ENCODE measurements at places on chromosomes 12 and 14.

DNA sequence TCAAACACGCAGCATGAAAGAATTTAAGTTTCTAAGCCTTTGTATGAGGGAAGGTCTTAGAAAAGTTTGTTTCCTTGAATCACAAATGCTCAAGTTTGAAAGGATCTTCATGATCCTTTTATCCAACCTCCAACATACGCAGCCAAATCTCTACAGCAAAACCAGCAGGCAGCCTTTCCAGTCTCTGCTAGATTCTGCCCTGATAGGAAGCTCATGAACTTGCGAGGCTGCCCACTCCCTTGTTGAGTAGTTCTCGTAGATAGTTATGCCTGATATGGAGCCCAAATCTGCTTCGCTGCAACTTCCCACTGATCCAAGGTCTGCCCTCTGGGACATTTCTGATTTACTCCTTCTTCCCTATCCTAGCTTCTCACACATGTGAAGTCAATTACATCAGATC, 272.9 kb downstream of the EGLN3 start:
- DNase-seq: no peak

DNA sequence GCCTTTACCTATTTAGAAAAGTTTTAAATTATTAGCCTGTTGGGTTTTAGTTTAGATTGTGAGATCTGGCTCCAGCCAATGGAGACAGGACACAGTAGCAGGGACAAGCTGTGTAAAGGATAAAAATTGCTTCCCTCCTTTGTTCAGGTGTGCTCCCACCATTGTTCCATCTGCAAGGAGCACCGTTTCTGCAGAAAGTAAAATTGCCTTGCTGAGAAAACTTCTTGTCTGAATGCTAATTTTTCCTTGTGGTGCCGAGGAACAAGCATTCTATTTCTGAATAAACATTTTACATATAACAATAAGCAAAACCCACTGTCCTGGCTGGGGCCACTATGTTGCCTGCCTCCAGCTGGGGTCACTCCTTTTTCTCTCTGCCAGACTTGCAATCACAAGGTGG, 72.7 kb upstream of the ZFP36L1 start:
- no peak for DNase-seq

GRCh38 chr14:94622653-94623421, 10.6 kb downstream of the SERPINA3 start:
- DNase-seq: no peak

DNA sequence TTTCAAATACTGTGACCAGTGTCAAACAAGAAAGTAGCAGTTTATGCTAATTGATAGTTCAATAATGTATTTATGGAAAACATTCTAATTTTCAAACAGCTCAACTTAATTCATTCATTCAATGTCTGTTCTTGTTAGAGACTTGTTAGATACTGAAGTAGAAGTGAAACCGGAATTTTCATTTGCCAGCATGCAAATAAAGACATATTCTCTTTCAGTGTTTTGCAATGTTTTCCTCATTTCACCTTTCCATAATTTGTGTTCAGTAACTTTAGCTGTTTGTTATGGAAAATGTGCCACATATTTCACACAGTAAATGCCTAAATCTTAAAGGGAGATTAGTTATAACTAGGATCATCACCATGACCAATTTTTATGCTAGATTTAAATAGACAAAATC, 21.2 kb downstream of the TAS2R50 start:
- DNase-seq: no peak

GRCh38 chr14:101126731-101127130, 223.2 kb upstream of the RTL1 start:
- no peak for DNase-seq

DNA sequence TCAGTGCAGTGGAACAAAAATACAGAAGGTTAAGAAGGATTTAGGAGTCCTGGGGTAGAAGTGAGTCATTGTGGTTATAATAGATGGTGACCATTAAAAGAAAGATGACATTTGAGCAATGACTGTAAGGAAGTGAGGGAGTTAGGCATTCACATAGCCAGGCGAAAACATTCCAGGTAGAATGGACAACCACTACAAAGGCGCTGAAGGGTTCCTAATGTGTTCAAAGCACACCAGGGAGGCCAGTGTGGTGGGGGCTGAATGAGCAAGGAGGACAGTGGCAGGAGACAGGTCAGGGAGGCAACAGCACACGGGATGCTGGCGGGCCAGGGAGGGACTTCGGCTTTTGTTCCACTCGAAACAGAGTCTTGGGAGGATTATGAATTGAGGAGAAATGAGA, 129.9 kb downstream of the NPAS3 start:
- DNase-seq: no peak

- no peak for DNase-seq
Observed at GRCh38 chr12:113208041-113208934, 13.0 kb upstream of the TPCN1 start.

Data from activated CD8-positive, alpha-beta memory T cell treated with anti-CD3 and anti-CD28 coated beads for 1 hour (primary cell).